ENCODE measurements at places on chromosomes 4 and X. TPM values are rescaled to one million over a fixed set of nuclear protein-coding genes. Genes with fewer than 3 reads are reported as not detected.

The CLCN4 gene
- total RNA-seq: 5.1 TPM

The PHEX gene
- total RNA-seq: 0.46 TPM

The NLGN3 gene
- total RNA-seq: 0.26 TPM

The ZNF518B gene
- total RNA-seq: 28.7 TPM

The MAP3K15 gene
- 0.13 TPM for total RNA-seq

The FHDC1 gene
- 0.20 TPM for total RNA-seq

The CT45A5 gene
- not detected for total RNA-seq

The PFKFB1 gene
- 0.03 TPM for total RNA-seq

The MAGEA10 gene
- total RNA-seq: not detected

The MAD2L1 gene
- total RNA-seq: 13.7 TPM

The PLRG1 gene
- total RNA-seq: 102 TPM

The GYG2 gene
- total RNA-seq: 0.86 TPM

The ZNF157 gene
- total RNA-seq: 0.03 TPM

The ATOH1 gene
- not detected for total RNA-seq

The PRR32 gene
- not detected for total RNA-seq

The RNF4 gene
- total RNA-seq: 48.2 TPM

The C1QTNF7 gene
- 0.91 TPM for total RNA-seq

The NRK gene
- 1.1 TPM for total RNA-seq

The VCX2 gene
- not detected for total RNA-seq

The RBM47 gene
- total RNA-seq: 0.56 TPM

The BEND2 gene
- total RNA-seq: not detected

The ITIH6 gene
- not detected for total RNA-seq

The GYPE gene
- total RNA-seq: 2.1 TPM

The GPR143 gene
- not detected for total RNA-seq

The PDLIM3 gene
- 62.4 TPM for total RNA-seq

The REST gene
- total RNA-seq: 33.0 TPM

The USP17L20 gene
- total RNA-seq: not detected

The CTAG1B gene
- not detected for total RNA-seq

The MAGEA4 gene
- not detected for total RNA-seq

The ZFP92 gene
- 0.23 TPM for total RNA-seq

The ATP10D gene
- total RNA-seq: 46.6 TPM

The MAGEB2 gene
- total RNA-seq: not detected

The ASB12 gene
- not detected for total RNA-seq

The VSIG1 gene
- 0.20 TPM for total RNA-seq

The MCF2 gene
- total RNA-seq: 0.07 TPM

The USP11 gene
- 60.1 TPM for total RNA-seq

The FRYL gene
- total RNA-seq: 47.0 TPM

The CFAP47 gene
- total RNA-seq: not detected
